ENCODE measurements at places on chromosomes 5 and 9.

GRCh38 chr5:154302161-154302560, 111.6 kb downstream of the GALNT10 start:
- DNase-seq: no peak

GRCh38 chr9:29211003-29211579, 1637.8 kb upstream of the C9orf72 start:
- DNase-seq: no peak

- DNase-seq: no peak
Observed at GRCh38 chr5:81969226-81969625, 2.6 kb upstream of the ATG10 start.

GRCh38 chr9:107704774-107705173, 215.2 kb upstream of the KLF4 start:
- no peak for DNase-seq

- DNase-seq: no peak
Observed at GRCh38 chr5:50576265-50576664, 90.2 kb upstream of the PARP8 start.
